ENCODE measurements at places on chromosomes 12 and 14. TPM values are rescaled to one million over a fixed set of nuclear protein-coding genes. Genes with fewer than 3 reads are reported as not detected.

LIN7A gene
- total RNA-seq = not detected

REM2 gene
- 1.1 TPM for total RNA-seq

DAO gene
- not detected for total RNA-seq

MAP1LC3B2 gene
- 2.1 TPM for total RNA-seq

SLC2A3 gene
- 376 TPM for total RNA-seq

DCAF11 gene
- total RNA-seq = 101 TPM

TSPAN11 gene
- not detected for total RNA-seq

CRACR2A gene
- total RNA-seq = 33.9 TPM

TMEM132C gene
- not detected for total RNA-seq

GPR65 gene
- 20.4 TPM for total RNA-seq

PMEL gene
- not detected for total RNA-seq

DCD gene
- total RNA-seq = not detected

ANGEL1 gene
- total RNA-seq = 17.2 TPM

CEBPE gene
- total RNA-seq = 0.96 TPM

CCDC92 gene
- 23.9 TPM for total RNA-seq

ALG10 gene
- total RNA-seq = 14.8 TPM

VRTN gene
- total RNA-seq = not detected

SETD1B gene
- total RNA-seq = 30.1 TPM
